ENCODE measurements at places on chromosomes 3 and 15.

DNA sequence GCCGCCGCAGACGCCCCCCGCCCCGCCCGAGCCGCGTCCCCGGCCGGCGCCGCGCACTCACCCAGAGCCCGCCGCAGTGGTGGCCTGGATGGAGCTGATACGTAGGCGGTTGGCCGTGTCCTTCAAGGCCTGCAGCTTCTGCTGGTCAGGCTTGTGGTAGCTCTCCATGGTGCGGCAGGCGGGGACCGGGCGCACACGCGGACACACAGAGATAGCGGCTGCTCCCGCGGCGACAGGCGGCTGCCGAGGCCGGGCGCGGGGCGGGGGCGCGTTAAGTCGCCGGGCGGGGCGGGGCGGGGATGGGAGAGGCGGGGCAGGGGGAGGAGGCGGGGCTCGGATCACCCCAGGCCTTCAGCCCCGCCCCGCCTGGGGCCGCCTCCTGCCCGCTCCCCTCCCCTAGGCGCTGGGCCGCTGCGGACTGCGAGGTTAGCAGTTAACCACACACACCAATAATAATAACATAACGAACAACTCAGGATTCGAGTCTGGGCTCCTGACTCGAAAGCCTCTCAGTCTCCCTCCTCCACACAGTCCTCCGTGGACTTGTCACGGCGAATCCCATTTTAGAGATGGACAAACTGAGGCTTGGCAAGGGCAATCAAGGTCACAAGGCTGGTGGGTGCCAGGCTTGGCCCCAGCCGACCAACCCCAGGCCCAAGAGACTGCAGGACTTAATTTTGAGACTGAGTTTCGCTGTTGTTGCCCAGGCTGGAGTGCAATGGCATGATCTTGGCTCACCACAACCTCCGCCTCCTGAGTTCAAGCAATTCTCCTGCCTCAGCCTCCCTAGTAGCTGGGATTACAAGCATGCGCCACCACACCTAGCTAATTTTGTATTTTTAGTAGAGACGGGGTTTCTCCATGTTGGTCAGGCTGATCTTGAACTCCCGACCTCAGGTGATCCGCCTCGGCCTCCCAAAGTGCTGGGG, at the start of gene TKT:
Gene TKT (minus strand): TSS at position 248 of the 929 bp plus-strand sequence. CDS start 80 bp downstream, at position 168.
- DNase-seq = peak; percentile 83

DNA sequence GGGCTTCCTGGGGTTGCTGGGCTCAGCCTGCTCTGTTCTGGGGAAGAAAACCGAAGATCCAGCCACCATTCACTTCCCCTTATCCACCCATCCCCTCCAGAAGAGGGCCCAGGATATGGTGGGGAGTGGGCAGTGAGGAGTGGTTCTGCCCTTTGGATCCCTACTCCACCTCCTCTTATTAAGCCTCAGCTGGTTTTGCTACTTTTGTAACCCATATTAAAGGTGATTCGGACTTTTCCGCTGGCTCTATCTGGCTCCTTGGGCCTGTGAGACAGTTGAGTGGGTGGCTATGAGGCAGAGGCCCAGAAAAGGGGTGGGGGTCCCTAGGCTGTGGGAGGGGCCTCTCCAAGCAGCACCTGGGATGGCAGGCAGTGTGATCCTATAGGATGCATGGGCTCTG, 33.8 kb downstream of the NBEAL2 start:
- no peak for DNase-seq

- DNase-seq = no peak
Measured at GRCh38 chr15:85646538-85647091, 148.1 kb downstream of the KLHL25 start.

GRCh38 chr15:56741541-56741940, 8.2 kb upstream of the ZNF280D start:
- no peak for DNase-seq

GRCh38 chr15:51447855-51448621, 106.6 kb downstream of the GLDN start:
- no peak for DNase-seq

DNA sequence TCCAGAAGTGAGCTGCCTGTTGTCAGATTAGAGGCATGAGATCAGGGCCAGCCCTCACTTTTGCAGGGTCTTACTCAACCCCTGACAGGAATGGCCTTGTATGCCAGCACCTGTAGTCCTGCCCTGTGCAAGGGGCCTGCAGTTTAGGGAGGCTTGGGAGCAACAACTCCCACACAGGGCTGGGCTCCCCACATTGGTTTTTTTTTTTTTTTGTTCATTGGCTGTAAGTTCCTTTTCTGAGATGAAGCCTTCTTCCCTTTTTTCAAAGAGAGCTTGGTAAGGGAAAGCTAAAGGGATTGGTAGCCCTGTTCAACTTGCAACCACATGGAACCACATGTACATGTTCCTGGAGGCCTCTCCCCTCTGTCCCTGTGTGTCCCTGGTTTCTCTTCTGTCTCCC, 46.4 kb downstream of the TNFAIP8L3 start:
- DNase-seq = no peak

GRCh38 chr3:113156816-113157333, 54.5 kb upstream of the BOC start:
- no peak for DNase-seq

- no peak for DNase-seq
Measured at GRCh38 chr15:51837792-51838251, 8.4 kb downstream of the TMOD3 start.

DNA sequence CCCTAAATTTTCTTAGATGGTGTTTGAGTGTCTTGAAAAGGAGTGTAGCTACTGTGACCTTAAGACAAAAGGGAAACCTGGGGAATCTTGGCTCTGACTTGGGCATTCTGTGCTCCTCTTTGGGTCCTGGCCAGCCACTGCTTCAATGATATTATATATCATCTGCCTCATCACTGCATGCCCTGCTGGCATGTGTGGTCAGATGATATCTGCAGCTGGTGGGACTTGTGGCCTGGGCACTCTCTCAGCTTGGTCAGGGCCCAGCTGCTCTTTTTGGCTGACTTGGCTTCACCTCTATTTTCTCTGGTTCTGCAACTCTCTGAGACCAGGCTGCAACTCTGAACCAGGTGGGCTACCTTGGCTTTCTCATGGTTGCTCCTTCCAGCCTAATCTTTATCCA, 446.1 kb upstream of the RARB start:
- no peak for DNase-seq

DNA sequence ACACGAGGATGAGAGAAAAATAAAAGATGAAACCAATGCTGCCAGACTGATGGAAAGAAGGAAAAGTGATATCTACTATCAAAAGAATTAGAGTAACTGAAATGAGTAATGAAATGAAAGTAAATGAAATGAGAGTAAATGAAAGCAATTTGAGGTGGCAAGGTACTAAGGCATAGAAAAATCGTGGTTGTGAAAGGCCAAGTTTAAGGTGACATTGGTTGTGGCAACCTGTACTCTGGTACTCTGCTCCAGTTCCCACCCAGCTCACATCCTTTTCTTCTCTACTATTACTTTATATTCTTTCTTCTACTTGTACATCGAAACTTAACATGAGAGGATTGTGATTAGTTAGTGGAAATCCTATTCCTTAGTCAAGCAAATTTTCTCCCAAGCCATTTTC, 10.1 kb downstream of the RFX7 start:
- no peak for DNase-seq

DNA sequence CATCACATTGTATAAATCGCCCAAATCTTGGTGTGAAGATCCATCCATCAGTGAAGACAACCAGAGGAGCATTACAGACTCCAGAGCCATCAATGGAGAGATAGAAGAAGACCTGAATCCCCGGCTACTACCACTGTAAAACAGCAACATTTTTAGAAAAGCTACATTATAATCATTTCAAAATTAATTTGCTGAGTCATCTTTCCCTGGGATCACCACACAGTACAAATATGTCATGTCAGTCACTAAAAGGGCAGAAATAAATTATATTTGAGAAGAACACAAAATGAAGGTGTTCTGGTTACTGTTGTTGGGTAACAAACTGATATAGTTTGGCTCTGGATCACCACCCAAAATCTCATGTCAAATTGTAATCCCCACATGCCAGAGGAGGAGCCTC, 218.5 kb upstream of the STT3B start:
- no peak for DNase-seq

Measured in NCI-H1417 (cell line).